ENCODE measurements at places on chromosomes 6 and 20.

DNA sequence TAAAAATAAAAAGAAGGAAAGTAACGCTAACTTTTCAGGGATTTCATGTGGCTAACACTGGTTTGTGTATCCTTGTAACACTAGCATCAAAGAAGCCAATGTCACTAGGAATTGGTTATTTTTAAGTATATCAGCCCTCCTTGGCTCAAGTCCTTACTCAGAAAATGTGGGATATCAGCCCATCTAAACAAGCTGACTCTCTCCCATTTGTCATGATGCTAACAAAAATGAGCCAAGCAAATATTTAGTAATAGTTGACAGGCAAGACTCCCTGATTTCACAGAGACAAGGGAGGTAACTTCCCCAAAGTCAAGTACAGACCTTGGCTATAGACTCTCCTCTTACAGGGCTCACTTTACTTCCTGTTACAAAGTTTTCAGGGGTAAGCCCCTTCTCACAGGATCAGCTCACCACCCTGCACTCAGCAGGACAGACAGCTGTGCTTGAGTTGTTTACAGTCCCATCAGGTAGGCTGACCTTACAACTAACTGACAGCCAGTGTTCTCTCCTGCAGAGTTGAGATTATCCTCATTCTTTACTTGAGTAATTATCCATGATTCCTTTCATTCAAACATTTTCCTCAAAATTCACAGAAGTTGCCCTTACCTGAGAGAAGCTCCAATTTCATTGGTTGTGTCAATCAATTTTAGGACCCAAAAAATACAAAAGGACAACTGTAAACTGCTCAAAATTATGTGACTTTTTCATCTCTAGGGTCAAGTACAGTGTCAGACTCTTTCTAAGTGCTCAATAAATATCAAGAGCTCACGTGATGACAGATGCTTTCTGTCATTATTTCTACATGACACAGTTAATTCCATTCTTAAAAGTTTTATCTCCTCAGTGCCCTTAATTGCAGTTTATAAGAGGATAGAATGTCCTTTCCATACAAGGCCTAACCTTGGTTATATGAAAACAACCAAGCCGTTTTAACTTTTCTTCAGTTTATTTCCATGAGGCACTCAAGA lies 38.1 kb upstream of the BMP5 start:
- no peak for DNase-seq

- DNase-seq: no peak
Observed at GRCh38 chr6:103925317-103925716, 934.4 kb downstream of the HACE1 start.

DNA sequence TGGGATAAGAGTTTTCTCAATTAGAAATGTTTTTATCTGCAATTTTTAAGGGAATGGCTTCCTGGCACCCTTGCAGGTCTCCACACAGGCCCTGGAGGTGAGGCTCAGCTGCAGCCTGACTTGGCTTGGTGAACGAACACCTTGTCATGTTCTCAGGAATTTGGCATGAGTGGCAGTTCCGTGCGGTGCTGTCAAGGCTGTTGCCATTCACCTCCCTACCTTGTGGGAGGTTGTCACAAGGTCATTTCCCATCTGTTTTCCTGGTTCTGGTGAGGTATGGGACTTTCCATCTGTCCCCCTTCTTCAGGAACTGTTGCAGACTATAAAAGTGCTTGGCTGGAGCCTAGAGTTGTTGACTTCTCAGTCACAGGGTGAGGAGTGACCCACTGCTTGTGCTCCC lies 82.9 kb downstream of the ELOVL4 start:
- DNase-seq: no peak

DNA sequence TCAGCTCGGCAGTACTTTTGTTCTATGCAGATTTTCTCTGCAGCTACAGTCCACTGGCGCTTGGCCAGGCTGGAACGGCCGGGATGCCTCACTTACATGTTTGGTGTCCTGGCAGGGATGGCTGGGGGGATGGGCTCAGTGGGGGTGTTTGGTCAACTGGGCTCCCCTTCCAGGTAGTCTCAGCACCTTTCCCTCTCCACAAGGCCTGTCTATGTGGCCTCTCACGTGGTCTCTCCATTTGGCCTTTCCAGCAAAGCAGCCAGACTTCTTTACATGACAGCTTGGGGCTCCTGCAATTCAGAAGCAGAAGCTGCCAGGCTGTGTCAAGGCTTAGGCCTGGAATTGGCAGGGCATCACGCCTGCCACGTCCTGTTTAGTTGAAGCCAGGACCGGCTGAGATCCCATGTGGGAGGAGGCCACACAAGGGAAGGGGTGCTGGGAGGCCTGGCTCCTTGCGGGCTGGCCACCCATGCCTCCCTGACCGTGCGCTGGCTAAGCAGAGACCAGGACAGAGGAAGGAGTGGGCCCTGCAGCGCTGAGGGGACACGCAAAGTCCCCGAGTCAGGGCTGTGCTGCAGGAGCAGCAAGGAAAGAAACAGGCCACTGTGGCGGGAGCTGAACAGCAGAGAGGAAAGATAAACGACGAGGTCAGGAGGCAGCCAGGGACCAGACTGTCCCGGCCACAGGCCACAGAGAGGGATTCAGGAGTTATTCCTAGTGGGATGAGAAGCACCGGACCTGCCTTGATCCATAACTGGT lies 38.9 kb downstream of the MGME1 start:
- no peak for DNase-seq

DNA sequence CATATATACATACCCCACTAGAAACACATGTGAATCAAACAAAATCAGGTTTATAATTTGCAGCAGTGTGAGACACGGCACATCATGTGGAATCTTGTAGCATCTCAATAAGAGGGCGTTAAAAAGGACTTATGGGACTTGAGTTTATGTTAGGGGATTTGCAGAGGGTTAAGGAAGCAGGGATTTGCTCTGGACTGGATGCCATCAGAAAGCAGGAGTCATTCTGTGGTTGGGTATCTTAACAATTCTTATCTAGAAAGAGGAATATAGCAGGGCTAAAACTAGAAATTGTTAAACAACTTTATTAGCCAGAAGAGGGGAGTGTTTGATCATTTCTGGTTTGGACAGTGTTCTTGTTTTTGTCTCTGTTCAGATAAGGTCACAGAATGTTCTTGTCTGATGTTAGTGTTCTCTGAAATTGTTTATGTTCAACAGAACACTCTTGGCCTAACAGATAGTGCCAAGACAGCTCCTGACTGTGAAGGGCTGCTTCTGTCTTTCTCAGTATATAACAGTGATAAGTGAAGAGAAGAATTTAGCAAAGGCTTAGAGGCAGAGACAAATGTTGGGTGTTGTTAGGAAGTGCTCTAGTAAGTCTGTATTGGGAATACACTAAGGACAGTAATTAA lies 39.2 kb downstream of the LIN28B start:
- DNase-seq: no peak

GRCh38 chr6:29751480-29751879 lies 28.2 kb downstream of the HLA-F start:
- no peak for DNase-seq

DNA sequence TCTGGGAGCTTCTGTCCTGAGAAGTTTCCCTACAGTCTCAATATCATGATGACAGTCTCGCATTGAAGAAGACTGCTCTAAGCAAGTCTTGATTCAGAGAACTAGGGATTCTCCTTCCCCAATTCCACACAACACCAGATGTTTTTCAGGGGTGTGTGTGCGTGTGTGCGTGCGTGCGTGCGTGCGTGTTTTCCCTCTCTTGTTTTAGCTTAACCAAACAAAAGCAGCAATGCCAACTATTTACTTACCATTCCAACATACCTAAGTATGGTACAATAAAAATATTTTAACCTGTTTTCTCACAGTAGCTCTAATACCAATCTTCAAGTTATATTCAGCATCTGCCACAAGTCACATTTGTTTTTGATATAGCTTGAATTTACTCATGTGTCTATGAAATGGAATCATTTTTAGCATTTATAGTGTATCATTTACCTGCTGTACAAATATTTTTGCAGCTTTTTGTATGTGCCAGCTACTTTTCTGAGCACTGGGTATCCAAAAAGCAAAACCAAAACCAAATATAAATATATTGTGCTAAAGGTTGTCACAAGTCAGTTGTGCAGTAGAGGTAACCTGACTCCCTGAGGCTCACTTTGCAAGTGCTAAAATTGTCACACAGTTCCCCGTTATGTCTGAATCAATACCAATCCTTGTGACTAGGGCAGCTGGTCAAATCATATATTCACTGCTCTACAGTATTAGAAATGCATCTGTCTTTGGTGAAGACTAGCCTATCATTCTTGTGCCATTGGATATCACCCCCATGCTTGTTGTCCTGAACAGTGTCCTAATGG lies 21.7 kb upstream of the MYLIP start:
- DNase-seq: no peak

DNA sequence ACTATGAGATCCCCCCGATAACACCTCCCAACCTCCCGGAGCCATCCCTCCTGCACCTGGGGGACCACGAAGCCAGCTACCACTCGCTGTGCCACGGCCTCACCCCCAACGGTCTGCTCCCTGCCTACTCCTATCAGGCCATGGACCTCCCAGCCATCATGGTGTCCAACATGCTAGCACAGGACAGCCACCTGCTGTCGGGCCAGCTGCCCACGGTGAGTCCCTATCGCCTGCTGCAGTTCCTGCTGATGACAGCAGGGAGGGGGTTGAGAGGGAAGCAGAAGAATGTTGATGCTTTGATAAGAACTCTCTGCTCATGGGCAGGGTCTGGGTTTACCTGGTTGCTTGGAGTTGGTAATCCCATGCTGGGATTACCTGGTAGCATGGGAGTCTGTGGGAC lies 91.9 kb downstream of the TOX2 start:
- DNase-seq: no peak

DNA sequence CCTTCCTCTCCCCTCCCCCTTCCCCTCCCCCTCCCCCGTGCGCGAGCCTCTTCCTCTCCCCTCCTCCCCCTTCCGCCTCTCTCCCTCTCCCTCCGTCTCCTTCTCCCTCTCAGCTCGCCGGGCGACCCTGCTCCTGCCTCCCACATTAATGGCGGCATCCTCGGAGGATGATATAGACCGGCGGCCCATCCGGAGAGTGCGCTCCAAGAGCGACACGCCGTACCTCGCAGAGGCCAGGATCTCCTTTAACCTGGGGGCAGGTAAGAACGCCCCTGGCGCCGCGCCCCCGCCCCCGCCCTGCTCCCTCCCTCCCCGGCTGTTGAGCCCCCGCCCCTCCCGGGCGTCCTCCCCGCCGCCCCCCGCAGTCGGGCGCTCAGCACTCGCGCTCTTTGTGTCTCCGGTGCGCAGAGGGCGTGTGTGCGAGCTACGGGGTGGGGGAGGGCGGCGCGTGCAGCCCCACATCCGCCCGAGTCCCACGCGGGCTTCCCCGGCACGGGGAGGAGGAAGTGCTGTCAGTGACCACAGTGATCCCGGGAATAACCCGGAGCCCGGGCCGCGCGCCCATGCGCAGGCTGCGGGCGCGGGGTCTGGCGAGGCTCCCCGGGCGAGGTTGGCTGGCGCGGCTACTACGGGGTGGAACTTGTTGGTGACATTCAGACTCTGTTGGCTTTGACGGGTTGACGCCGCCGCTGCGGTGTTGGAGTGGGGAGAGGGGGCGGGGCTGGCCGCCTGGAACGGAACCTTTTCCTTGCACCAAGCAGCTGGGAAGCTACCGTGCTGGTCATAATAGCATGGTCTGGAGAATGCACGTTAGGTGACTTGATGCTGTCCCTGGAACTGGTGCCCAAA lies 33.2 kb downstream of the PHACTR1 start:
- DNase-seq: no peak

DNA sequence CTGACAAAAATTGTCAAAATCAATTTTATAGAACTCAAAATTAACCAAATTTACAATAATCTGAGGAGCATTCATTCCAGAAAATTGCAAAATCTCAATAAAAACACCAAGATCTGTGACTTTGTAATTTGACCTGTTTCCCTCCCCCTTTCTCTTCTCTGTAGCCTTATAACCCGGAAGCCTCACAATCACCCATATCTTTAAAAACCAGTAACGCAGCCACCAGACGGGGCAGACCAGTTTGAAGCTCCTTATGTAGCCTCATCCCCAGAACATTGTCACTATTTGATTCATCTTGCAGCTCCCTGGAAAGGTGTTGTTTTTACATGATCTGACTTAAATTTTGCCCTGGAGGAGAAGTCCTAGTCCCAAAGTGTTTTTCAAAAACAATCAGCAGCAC lies 27.5 kb upstream of the TGM6 start:
- no peak for DNase-seq

- no peak for DNase-seq
Observed at GRCh38 chr6:154951345-154952200, 43.5 kb upstream of the TIAM2 start.

- no peak for DNase-seq
Observed at GRCh38 chr6:93858213-93858612, 438.9 kb upstream of the EPHA7 start.

GRCh38 chr6:105886814-105887544 lies 199.2 kb upstream of the PRDM1 start:
- no peak for DNase-seq

DNA sequence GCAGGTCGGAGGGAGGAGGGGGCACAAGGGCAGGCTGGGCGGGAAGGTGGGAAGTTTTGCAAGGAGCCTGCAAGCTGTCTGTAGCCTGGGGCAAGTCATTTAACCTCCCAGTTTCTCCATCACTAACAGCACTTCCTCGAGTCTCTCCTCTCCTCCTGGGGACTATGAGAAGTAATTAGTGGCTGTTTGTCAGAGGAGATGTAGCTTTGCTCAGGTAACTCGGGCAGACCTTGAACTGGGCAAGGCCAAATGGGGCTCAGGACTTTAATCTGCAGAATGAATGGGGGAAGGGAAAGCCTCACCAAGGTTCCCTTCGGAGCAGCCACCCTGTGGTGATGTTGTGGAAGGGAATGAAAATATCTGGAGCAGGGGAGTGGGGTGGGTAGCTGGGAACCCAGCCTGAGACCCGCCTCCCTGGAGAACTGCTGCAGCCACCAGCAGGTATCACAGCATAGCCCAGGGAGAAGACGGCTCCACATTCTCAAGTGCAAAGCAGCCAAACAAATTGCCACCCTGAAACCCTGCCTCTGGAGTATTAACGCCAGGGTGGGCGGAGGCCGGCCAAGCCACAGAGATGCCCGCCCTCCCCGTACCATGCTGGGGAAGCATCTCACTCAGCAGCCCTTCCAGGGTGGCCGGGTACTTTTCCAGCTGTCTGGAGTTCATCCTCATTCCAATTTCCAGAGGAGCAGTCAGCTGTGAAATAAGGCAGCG lies 6.1 kb upstream of the LEMD2 start:
- DNase-seq: no peak

- DNase-seq: no peak
Observed at GRCh38 chr20:32965115-32965514, 39.1 kb downstream of the SUN5 start.

- no peak for DNase-seq
Observed at GRCh38 chr6:136524339-136524935, 25.8 kb downstream of the MAP7 start.
